ENCODE measurements at places on chromosomes 13 and 19.

DNA sequence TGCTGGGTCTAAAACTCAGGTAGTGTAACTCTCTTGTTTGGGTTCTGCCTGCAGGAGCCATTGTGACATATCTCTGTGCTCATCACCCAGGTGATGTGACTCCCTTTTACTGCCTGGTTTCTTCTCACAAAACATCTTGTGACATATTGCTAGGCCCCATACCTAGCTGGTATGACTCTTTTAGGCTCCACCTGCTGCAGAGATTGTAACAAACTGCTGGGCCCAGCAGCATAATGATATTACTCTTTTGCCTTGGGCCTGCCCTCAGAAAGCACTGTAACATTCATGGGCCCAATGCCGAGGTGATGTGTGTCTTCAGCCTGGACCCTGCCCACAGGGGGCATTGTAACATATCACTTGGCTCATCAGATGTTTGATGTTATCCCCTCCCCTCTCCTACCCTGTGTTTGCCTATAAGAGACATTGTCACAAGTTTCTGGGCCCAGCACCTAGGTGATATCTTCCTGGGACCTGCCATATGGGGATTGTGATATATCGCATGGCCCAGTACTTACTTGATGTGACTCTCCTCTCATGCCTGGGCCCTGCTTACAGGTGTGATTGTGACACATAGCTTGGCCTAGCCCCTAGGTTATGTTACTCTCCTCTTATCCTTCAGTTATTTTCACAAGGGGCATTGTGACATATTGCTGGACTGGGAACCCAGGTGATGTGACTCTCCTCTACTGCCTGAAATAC is 18.0 kb upstream of the ZNF681 start:
- DNase-seq, result no peak

- no peak for DNase-seq
Observed at GRCh38 chr13:114080739-114081561, 51.5 kb downstream of the RASA3 start.

DNA sequence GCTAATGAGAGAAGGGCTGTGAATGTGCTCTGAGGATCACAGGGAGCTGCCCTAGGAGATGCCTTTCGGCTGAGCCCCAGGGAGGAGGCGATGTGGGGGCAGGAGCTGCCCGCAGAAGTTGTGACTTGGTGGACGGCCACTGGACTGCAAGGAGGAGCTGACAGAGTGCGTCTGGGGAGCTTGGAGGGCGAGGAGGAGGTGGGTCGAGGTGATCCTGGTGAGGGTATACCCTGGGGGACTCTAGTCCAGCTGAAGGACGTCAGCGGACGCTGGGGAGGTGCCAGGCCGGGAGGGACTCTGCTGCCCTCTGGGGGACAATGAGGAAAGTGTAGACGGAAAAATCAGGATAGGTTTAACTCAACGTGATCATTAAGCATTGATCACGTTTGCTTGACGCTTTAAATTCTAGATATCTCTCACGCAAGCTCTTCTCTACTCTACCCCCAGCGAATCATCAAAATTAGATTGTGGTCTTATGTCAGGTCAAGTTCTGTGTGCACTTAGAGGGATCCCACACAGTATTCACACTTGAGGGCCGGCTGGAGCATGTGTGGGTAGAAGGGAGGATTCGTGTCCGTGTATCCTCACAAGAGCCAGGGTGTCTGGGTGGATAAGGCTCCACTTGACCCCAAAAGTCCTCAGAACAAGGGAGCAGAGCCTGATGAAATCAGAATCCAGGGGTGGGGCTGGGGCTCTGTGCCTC is 3.3 kb upstream of the CEACAM7 start:
- no peak for DNase-seq

- no peak for DNase-seq
Observed at GRCh38 chr19:3725640-3726310, 17.6 kb downstream of the TJP3 start.

- peak; percentile 65 for DNase-seq
Observed at GRCh38 chr19:33373453-33374235, at the start of gene CEBPG. Gene CEBPG (plus strand): TSS chr19:33373709. CDS start chr19:33379240, 5,531 bp downstream.

DNA sequence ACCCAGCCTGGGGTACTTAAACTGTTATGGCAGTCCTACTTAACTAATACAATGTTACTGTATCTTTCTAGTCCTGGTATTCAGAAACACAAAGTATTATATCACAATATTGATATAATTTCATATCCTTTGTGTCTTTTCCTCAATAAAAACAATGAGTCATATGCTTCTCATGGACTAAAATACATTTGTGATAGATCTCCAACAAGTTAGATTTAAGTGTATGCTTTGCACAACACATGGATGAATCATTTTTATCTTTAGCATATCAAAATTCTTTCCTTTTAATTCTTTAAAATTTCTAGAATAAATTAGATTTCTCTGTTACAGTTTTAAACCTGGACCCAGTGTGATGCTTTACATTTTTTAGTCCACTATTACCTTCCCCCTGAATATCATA is 1357.8 kb upstream of the ATXN8OS start:
- no peak for DNase-seq

GRCh38 chr19:13670846-13671245 is 93.5 kb upstream of the MRI1 start:
- no peak for DNase-seq

GRCh38 chr19:50418176-50419021 is at the start of gene SPIB:
Gene SPIB (plus strand): TSS chr19:50418938. CDS start chr19:50418963, 25 bp downstream.
- no peak for DNase-seq

DNA sequence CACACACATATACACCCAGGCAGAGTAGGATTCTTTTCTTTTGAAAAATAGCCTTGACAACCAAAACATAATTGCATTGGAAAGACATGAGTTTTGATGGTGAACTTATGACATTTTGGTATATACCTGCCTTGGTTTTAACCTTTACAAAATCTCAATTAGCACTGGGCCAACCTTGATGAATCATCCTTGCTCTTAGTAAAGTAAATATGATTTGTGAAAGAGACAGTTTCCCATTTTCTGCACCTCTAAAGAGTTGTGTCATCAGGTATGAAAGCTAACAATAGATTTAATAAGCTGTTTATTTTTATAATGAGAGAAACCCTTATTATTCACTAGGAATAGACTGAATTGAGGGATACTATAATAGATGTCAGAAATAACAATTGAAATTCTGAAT is 15.7 kb upstream of the ENOX1 start:
- DNase-seq, result no peak

- DNase-seq, result no peak
Observed at GRCh38 chr13:96417939-96418685, 328.2 kb downstream of the HS6ST3 start.

GRCh38 chr19:56538761-56539263 is at the start of gene ZFP28:
Gene ZFP28 (plus strand): TSS chr19:56538948. CDS start chr19:56539019, 71 bp downstream.
- DNase-seq, result peak; percentile 61
